A673 (cell line): ENCODE measurements at places on chromosomes 7 and 10.

DNA sequence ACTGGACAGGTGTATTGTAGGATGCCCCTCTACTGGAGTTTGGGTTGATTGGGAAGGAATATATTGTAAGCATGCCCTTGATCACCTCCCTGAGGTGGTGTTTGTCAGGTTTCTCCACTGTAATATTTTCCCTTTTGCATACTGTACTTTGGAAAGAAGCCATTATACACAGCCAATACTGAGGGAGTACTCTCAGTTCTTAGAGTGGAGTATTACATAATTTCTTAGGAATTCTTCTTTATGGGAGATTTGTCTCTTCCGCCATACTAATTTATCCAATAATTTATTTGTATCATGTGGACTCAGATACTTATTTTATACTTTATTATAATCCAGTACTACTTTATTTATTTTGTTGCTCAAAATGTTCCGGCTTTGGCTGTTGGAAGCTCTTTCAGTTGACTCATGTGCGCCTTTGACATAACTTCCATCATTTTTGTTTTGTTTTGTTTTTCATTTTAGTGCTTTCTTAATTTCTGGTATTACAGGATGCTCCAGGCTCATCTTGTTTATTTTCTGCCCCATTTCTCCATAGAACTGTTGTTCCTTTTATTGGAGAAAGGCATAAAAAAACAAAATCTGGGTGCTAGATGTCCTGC is 29.7 kb downstream of the MKLN1 start:
- no peak for DNase-seq

- DNase-seq: no peak
Measured at GRCh38 chr7:130189343-130189742, 15.9 kb downstream of the TMEM209 start.

GRCh38 chr7:128692623-128693270 is 20.7 kb downstream of the GARIN1A start:
- DNase-seq: no peak

DNA sequence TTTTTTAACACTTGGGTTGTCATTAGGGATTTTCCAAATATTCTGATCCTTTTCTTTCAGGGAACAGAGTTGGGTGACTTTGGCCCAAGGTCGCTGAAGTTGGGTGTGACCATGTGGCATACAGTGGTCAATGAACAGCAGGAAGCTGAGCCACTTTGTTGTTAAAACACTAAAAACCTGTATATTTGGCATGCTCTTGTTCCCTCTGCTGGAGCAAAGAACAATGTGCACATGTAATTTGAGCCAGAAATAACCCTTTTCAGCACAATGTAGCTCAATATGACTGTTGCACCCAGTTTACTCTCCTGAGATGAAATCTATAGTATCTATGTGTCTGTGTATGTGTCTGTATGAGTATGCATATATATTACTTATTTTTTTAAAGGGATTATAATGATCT is 74.9 kb downstream of the ADCYAP1R1 start:
- DNase-seq: peak; percentile 32

DNA sequence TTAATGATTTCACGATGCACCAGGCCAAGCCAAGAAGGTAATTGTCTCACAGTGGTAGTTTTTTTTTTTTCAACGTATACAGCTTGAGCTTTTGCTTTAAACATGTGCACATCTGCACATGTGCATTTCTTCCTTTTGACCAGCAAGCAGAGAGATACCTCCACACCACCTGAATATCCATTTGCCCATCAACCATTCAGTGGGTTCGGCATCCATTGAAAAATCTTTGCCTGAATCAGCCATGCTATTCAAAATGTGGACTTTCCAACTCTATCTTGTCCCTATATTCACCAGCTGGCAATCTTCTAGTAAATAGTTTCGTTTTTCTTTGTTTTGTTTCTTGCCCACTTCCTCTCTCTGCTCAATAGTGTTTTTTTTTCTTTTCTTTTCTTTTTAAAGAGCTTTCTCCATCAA is 7.7 kb upstream of the TRA2A start:
- DNase-seq: no peak

GRCh38 chr10:126670895-126671261 is 385 bp upstream of the C10orf90 start:
- no peak for DNase-seq

- DNase-seq: peak; percentile 50
Measured at GRCh38 chr10:62735464-62736167, 68.9 kb upstream of the ADO start.

- DNase-seq: no peak
Measured at GRCh38 chr7:139857791-139858190, 28.7 kb downstream of the TBXAS1 start.

GRCh38 chr7:157437519-157438061 is 100.8 kb downstream of the DNAJB6 start:
- no peak for DNase-seq

DNA sequence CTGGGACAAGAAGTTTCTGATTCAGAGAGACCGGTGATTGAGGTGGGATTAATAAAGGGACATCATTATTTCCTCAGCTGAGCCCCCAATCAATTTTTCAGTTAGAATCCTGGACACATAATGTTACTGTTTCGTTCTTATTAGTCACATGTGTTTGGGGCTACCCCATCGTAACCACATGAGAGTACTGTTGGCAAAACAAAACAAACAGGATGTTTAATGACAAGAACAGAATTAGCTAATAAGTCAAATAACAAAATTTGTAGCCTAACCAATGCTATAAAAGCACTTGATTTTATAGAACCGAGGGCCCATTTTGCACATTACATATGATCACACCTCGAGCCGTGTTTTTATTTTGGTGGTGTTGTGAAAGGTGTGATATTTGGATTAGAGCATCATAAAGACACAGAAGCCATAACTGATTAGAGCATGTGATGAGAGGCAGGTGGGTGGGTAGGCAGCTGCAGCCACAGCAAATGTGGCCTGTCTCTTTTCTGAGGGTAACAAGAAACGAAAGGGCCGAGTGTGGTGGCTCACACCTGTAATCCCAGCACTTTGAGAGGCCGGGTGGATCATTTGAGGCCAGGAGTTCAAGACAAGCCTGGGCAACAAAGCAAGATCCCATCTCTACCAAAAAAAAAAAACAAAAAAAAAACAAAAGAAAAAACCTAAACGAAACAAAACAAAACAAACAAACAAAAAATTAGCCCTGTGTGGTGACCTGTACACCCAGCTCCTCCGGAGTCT is 1.8 kb upstream of the VWC2 start:
- DNase-seq: no peak

GRCh38 chr10:101829561-101830315 is 11.5 kb upstream of the OGA start:
- DNase-seq: peak; percentile 55

DNA sequence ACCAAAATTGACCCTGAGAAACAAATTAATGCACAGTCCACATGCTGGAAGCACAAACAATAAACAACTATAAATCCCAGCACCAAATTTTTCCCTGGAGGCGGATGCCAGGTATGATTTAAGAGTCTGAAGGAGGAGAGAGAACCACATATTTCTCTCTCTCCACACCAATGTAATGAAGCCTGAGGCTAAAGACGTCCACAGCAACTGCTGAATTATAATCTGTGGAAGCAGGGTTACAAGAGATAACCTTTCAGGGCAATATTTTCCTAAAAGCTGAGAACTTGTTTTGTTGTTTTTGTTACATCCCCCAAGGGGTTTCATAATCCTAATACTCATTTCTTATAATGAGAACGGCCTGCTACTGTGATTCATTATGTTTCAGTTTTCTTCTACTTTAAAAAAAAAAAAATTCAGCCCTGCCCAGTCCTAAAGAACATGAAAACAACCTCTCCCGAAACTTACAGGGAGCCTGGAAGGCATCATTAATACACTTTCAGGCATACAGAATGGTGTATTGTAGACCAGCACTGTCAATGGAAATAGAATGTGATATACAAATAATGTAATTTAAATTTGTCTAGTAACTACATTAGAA is 48.5 kb upstream of the ABLIM1 start:
- no peak for DNase-seq

- DNase-seq: no peak
Measured at GRCh38 chr7:47549397-47549796, 32.5 kb downstream of the TNS3 start.

DNA sequence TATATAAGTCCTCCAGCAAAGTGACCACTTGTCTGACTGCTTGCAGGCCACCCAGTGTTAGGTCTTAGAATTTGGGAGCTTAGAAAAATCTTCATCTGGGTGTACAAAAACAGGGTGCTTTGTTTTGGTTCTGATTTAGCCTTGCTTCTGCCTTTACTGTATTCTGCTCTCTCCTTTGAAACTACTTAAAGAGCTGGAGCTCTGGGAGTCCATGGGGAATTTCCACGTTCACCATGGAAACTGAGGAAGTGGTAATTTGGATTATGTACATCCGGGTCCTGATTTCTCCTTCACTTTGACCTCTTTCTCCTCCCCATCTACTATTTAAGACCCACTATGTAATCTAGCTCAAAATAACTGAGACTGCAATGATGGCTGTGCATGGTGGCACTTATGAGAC is 103.0 kb downstream of the JAZF1 start:
- no peak for DNase-seq

- no peak for DNase-seq
Measured at GRCh38 chr10:71740069-71740653, 20.6 kb upstream of the C10orf105 start.

- DNase-seq: no peak
Measured at GRCh38 chr7:7820939-7821338, 102.5 kb upstream of the RPA3 start.

GRCh38 chr7:127844707-127845331 is 186.4 kb downstream of the LRRC4 start:
- DNase-seq: no peak

DNA sequence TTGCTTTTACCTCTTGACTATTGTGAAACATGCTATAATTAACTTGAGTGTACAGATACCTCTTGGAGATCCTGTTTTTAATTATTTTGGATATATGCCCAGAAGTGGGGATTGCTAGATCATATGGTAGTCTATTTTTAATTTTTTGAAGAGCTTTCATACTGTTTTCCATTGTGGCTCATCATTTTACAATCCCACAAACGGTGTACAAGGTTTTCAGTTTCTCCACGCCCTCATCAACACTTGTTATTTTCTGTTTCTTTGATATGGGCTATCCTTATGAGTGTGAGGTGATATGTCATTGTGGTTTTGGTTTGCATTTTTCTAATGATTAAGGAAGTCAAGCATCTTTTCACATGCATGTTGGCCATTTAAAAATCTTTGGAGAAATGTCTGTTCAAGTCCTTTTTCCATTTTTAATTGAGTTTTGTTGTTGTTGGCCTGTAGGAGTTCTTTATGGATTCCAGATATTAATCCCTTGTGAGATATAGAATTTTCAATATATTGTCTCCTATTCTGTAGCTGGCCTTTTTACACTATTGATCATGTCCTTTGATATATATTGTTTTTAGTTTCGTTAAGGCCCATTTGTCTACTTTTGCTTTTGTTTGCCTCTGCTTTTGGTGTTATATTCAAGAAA is 7.5 kb downstream of the AGK start:
- DNase-seq: no peak

GRCh38 chr7:42127232-42127622 is 109.8 kb downstream of the GLI3 start:
- DNase-seq: no peak

DNA sequence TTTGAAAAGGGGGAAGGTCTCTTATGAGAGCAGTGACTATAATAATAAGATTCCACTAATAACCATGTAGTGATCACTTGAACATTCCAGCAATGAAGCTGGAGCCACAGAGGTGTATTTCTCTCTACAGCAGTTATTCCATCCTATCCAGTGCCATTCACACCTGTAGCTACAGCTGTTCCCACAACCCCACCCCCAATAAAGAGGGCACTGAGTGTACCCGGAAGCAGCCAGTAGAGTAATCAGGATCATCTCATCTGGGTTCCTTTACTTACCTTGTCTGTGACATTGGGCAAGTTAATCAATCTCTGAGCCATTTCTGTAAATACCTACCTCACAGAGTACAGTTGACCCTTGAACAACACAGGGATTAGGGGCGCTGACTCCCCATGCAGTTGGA is 188.7 kb downstream of the KIAA1217 start:
- DNase-seq: no peak

GRCh38 chr7:76326646-76327233 is 24.3 kb downstream of the HSPB1 start:
- DNase-seq: no peak

DNA sequence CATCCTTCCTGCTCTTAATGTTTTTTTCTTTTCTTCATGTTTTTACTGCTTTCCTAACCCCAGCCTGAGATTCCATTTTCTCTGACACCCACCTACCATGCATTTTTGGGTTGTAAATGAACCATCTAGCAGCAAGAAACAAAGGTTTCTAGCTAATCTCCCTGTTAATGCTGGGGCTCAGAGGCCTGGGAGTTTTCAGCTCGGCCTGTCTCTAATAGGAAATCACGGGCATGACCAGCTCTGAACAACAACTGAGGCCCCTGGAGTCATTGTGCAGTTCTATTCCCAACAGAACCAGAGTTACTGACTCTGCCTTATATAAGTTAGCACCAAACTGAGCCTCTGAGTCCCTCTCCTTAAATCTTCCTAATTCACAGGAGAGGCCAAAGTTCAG is 134.8 kb downstream of the CFAP58 start:
- DNase-seq: no peak

- peak; percentile 48 for DNase-seq
Measured at GRCh38 chr10:24723386-24723787, 300 bp downstream of the ARHGAP21 start.

DNA sequence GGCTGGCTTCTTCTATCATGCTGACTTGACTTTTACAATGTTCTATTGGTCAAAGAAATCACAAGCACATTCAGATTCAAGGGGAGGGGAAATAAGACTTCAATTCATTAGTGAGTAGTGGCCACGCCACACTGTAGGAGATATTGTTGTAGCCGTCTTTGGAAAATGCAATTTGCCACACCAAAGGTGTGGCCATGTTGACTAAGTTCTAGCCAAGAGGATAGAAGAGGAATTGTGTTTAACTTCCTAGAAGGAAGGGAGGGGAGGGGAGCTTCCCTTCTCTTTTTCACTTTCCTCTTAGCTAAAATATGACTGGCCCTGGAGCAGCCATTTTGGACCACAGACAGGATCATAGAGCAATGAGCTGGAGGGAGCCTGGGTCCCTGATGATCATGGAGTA is 3.4 kb upstream of the PRKAR2B start:
- DNase-seq: no peak

- no peak for DNase-seq
Measured at GRCh38 chr7:32774541-32774951, 117.0 kb downstream of the KBTBD2 start.

DNA sequence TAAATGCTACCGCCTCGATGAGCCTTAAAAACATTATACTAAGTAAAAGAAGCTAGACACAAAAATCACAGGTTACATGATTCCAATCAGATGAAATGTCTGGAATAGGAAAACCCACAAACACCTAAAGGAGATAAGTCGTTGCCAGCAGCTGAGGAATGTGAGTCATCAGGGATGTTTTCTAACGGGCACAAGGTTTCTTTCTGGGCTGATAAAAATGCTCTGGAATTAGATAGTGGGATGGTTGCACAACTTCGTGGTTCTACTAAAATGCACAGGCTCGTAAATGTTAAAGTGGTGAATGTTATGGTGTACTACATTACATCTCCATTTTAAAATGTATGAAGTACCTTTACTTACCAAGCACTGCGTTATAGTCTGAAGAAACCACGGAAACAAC is 9.7 kb downstream of the ABLIM1 start:
- no peak for DNase-seq
